ENCODE measurements at places on chromosomes 3 and 15. TPM values are rescaled to one million over a fixed set of nuclear protein-coding genes. Genes with fewer than 3 reads are reported as not detected.
A peak's percentile ranks its signal among the peaks of the same experiment; 100 is the strongest.

GRCh38 chr3:16467393-16467792 lies 46.1 kb downstream of the RFTN1 start:
- DNase-seq: no peak

DNA sequence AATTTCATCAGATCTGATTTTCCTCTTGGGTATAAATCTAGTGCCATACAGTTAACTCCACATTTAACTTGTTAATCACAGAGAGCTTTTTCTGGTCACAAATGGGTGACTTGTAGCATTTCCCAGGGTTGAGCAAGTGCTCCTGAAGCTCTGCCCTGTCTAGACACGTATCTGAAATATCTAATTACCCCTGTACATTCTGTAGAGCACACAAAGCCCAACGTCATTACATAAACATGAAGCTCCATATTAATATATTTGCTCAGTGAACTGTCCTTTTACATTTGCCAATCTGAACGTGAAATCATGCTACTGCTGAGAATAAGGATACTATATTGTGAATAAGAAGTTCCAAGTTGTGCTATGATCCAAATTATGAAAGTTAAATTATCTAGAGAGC lies 49.0 kb downstream of the THBS1 start:
- peak; percentile 54 for DNase-seq

DNA sequence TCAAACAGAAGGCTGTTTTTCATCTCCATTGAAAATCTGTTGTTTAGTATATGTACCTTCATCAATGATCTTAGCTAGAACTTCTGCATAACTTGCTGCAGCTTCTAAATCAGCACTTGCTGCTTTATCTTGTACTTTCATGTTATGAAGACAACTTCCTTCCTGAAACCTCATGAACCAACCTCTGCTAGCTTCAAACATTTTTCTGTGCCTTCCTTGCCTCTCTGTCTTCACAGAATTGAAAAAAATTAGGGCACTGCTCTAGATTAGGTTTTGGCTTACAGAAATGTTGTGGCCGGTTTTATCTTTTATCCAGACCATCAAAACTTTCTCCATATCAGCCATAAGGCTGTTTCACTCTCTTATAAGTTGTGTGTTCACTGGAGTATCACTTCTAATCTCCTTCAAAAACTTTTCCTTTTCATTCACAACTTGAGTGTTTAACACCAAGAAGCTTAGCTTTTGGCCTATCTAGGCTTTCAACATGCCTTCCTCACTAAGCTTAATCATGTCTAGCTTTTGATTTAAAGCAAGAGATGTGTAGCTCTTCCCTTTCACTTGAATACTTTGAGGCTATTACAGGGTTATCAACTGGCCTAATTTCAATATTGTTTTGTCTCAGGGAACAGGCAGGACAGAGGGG lies 78.6 kb downstream of the IGSF11 start:
- no peak for DNase-seq

GRCh38 chr3:193825617-193826016 lies 232.6 kb downstream of the OPA1 start:
- DNase-seq: no peak

DNA sequence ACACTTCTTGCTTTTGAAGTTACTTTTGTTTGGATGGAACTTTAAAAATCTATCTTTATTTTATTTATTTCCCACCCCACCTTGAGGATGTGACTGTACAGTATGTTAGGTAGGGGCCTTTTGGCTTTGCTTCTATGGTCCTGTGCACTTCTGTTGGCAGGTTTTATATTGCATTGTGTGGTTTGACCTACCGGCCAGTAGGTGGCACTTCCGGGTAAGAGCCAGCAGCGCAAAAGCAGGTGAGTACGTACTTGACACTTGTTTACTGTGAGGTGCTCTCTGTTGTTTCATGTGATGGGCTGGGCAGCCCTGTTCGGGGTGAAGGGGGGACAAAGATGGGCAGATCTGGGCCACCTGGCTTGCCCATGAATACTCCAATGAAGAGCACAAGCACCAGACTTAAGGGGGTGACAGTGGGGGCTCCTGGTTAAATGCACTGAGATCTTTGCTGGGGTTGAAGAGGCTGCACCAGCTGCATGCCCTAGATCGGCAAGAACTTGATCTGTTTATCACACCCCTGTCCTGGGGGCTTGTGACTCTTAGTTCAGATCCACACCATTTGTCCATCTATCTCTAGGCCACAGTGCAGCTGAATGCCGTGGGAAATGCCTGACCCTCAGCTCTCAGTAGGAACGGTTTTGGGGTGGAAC lies 131.6 kb downstream of the NLGN1 start:
- DNase-seq: no peak

DNA sequence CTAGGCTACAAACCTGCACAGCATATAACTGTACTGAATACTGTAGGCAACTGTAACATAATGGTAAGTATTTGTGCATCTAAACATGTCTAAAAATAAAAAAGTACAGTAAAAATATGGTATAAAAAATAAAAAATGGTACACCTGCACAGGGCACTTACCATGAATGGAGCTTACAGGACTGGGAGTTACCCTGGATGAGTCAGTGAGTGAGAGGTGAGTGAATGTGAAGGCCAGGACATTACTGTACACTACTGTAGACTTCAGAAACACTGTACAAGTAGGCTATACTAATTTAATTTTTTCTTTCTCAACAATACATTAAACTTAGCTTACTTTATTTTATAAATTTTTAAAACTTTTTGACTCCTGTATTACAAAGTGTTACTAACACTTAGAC lies 265.3 kb downstream of the KLF13 start:
- DNase-seq: no peak

DNA sequence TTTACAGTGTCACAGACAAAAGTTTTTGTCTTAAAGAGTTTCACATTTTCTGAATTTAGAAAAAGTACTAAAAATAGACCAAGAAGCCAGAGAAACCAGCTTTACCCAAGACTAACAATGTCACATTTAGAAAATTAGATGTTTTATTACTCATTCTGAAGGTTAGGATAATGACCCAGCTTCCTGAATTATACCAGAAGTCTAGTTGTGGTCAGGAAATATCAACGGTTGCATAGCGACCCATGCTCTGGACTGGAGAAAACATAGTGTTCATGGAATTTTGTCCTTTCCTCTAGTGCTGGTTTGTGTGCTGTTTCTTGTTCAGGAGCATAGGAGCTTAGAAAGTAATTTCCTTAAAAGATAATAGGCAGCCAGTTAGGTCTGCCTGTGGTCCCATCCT lies 59.0 kb downstream of the DPPA2 start:
- DNase-seq: peak; percentile 72

TEX55 gene
- total RNA-seq: not detected

RASL12 gene
- 0.36 TPM for total RNA-seq

DAZL gene
- not detected for total RNA-seq

ACOX2 gene
- total RNA-seq: 28.6 TPM

DCP1A gene
- total RNA-seq: 16.6 TPM

BCL2A1 gene
- total RNA-seq: 0.29 TPM

STARD5 gene
- total RNA-seq: 6.5 TPM

DOCK3 gene
- 0.36 TPM for total RNA-seq
